ENCODE measurements at places on chromosomes 12 and 14.

- no peak for DNase-seq
These were observed 28.1 kb upstream of the GPATCH2L start for GRCh38 chr14:76123426-76124225.

- DNase-seq: no peak
These were observed 2.7 kb downstream of the IRAK4 start for GRCh38 chr12:43761500-43761899.

- no peak for DNase-seq
These were observed 53.3 kb upstream of the CDKN3 start for GRCh38 chr14:54343272-54344121.

DNA sequence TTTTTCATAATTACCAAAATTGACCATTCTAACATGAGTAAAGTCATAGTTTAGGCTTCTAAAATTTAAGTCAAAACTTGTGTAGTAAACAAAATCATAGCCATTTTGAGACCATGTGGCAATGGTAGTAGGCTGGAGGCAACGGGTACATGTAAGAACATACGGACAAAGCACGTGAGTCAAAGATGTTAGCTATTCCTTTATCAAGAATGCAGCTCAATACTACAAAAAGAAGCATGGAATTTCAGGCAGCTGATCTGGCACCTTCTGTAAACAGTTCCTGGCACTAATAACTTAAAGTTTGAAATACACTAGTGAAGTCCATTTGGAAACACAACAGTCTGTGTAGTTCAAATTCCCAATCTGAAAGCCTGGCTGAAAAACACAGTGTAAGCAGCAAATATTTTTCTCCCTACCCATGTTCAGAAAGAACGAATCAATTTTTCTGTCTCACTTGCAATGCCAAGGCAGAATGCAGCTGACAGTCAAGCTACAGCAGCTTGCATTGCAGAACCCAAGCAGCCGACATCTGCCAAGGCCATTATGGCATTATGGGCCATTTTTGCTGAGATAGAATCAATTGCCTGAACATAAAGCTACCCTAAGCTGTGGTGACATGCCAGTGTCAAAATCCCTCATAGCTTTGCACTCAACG lies 29.3 kb downstream of the MYF5 start:
- no peak for DNase-seq

DNA sequence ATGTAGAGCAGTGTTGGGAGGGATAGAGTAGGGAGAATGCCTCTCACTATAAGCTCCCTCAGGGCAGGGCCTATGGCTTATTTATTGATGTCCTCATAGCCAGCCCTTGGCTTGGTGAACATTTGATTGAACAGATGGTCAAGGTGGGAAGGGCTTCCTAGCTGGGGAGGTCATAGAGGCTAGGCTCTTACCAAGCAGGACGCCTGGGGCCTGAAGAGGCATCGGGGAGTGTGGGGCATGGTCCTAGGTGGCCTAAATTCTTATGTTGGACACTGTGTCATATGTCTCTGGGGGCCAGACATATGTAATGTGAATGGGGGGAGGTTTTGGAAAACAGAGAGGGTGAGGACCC lies 17.9 kb upstream of the KRT86 start:
- DNase-seq: no peak

DNA sequence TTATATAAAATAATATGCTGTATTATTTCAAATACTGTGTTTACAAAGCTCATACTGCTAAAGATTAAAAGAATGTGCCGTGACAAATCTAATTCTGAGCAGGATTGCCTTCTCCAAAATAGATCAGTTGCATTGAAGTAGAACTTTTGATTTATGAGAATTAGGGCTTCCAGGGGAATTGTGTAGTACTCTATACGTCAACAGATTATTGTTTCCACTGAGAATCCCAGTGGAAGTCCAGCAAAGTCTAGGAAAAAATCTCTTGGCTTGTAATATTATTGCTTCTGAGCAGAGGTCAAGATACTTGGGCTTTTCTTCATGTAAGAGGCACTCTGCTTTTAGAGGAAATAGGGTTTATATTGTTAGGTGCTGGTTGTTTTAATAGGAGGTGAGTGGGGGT lies 133.9 kb downstream of the TRHDE start:
- no peak for DNase-seq

GRCh38 chr12:1794440-1795090 lies 25.8 kb upstream of the LRTM2 start:
- no peak for DNase-seq

- peak; percentile 57 for DNase-seq
These were observed 48.8 kb downstream of the SYNE2 start for GRCh38 chr14:63901434-63902085.

DNA sequence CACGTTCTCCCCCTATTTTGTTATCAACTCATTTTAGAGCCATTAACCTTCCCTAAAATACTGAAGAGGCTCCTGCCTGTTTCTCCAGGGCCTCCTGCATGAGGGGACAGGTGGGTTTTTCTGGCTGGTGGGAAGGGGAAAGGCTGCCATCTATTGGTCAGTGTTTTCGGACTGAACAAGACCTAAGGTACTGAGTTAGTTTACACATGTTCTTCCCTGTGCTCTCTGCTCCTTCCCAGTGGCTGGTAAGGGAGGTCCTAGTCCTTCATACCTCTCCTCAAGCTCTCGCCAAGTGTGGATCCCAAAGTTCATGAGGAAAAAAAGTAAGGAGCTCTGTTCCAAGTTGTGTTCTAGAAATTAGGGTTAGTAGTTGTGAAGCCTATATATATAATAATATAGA lies 357.5 kb downstream of the FSCB start:
- DNase-seq: no peak

DNA sequence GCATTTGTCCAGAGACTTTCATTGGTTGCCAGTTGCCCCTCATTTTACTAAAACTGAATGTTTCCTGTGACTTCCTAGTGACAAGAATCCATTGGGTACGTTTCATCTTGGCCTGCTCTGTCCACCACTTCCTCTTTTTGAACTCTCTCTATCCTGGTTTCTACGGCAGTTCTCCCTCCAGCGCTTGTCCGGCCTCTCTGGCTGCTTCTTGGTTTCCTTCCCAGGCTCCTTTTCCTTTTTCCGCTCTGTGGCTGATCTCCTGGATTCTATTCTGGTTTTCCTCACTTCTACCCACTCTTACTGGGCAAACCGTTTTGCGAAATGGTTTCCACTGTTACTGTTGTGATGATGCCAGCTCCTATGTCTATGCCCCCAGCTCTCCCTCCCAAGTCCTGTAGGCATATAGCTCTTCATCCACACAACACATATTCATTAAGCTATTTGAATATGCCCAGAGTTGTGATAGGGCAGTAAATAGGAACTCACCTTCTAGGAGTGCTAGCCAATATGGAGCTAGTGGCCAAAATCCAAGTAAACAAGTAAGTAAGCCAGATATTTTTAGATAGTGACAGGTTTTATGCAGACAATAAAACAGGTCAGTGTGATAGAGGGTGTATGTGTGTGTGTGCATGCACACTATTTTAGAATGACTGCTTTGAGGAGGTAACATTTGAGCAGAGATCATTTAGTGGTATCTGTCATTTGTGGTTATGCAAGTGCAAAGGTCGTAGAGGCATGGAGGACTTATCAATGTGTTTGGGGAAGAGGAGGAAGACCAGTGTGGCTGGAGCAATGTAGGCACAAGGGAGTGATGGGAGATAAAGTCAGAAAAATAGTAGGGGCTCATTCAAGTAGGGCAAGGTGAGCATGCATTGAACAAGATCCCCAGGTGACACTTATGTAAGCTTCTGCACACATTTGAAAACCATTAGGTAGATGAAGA lies 27.9 kb upstream of the CTDSP2 start:
- DNase-seq: no peak

- no peak for DNase-seq
These were observed 27.4 kb upstream of the GUCY2C start for GRCh38 chr12:14723763-14724162.

GRCh38 chr12:106429636-106430035 lies 72.1 kb downstream of the POLR3B start:
- DNase-seq: no peak

GRCh38 chr12:54000116-54001114 lies at the start of gene HOXC9:
Gene HOXC9, plus strand, starts transcription at chr12:54000161. Its CDS starts 28 bp downstream, at chr12:54000189.
- no peak for DNase-seq

- peak; percentile 87 for DNase-seq
These were observed 20.3 kb upstream of the DRAM1 start for GRCh38 chr12:101857043-101857558.

DNA sequence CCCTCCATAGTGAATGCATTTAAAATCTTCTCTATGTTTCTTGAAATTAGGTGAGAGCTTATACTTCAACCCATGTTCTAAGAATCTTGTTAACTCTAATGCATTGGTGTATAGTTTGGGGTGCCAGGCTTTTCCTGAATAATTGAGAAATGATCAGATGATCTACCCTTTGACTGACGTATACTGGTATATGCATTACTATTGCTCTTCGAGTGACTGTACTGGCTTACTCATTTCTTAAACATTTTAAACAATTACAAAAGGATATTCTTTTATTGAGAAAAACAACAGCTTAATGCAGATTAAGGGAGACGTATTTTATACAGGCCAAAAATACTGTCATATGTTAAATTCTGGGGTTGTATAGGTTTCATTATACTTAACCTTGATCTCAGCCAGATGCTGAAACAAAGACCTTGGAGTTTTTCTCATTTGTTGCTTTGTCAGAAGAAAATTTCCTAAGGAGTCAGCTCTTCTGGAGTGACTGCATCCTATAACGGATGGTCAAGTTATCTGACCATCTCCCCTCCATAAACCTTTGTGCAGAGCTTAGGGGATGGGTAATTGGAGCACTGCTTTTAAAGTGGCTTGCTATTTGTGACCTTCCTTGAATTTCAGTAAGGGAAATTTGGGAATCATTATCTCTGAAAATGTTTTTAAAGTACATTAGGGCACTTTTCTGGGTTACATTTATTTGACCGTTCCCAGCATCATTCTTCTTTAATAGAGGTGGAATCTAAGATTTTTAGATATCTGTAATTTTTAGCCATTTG lies 507.6 kb downstream of the PCNX1 start:
- DNase-seq: no peak

- no peak for DNase-seq
These were observed 9.1 kb upstream of the KIF21A start for GRCh38 chr12:39451977-39452376.

- no peak for DNase-seq
These were observed 81.8 kb upstream of the EVL start for GRCh38 chr14:99983251-99984015.

DNA sequence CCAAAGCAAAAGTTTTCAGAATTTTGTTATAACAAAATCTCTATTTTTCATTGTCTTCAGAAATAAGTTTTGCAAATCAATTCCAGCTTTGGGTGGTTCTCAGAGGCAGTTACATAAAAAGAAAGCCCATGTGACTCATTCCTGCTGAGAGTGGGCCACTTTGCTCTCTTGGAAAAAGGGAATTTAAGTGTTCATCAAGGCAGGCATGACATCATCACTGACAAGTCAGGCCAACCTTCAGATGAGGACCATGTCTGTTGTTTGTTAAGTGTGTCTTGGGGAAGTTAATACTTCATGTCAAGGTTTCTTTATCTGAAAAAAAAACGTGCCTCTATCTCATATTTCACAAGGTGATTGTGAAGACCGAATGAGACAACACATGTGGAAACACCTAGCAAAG lies 519.8 kb upstream of the TMPO start:
- DNase-seq: no peak

DNA sequence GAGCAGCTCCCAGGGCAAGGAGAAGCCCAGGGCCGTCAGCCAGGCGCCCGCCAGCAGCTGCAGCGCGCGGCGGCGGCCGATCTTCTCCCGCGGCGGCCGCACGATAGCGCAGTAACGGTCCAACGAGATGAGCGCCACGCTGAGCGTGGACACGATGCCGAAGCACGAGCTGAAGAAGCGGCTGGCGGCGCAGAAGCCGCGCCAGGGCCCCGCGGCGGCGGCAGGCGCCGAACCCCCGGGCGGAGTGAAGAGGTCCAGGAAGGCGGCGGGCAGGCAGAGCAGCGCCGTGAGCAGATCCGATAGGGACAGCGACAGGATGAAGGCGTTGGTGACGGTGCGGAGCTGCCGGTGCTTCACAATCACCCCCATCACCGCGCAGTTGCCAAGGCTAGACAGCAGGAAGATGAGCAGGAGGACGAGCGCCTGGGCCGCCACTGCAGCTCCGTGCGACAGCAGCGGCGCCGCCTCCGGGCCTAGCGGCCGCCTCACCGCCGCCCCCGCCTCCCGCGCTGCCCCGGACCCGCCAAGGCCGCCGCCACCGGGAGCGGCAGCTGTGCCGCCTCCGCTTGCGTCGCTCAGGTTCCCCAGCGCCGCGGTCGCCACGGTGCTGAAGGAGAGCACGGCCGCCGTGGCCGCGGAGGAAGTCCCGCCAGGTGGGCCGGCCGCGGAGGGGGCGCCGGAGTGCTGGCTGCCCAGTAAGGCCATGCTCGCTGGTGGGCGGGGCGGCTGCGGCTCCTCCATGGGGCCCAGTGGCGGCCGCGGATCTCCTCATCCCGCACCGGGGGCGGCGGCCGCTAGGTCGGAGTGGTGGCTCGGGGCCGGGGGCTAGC lies 479 bp downstream of the GPR135 start:
- DNase-seq: no peak

DNA sequence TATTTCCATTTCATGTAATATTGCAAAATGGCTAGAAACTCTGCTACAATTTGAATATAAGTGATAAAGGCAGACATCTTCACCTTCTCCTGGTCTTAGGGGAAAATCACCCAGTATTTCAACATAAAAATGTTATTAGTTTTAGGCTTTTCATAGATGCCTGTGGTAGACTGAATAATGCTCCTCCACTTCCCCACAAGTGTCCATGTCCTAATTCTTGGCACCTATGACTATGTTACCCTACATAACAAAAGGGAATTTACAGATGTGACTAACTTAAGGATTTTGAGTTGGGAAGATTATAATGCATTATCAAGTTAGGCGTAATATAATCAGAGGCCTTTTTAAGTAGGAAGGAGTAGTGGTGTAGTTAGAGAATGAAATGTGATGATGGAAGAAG lies 196.4 kb downstream of the TMTC3 start:
- DNase-seq: no peak

DNA sequence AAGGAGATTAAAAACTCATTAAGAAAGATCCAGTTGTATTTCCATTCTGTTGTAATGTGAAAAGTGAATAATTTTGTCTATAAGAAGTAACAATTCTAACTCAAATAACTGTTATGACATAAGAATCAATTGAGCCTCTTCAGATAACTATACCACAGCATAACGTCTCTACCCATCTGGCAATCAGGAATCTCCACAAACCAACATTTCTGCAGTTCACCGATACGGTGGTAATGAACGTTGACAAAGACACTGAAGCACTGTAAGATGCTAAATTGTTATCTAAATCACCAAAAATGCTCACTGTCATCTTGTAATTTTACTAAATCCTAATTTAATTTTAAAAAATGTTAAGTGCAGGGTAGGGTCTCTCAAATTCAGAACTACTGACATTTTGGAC lies 130.9 kb upstream of the USP15 start:
- no peak for DNase-seq

DNA sequence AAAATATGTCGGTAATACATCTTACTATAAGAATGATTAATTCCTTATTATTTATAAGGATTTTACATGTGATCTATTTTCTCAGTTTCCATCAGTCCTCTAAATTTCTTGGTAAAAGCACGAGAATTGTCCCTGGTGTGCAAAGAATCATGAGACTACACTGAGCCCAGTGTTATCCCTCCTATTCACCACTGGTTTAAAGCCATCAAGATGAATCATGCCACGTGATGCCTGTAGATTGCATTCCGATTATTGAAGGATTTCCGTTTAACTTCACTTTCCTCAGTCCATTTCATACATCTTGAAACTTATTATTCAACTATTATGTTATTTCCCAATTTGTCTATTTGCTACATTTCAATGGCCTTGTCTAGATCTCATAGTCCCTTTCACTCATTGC lies 601.9 kb downstream of the GALC start:
- no peak for DNase-seq

- DNase-seq: no peak
These were observed 202.3 kb upstream of the LMNTD1 start for GRCh38 chr12:25755136-25755970.

GRCh38 chr14:69551511-69551910 lies 23.2 kb downstream of the CCDC177 start:
- no peak for DNase-seq

All from GF-D8 (cell line).